ENCODE measurements at places on chromosomes 2 and 18.

GRCh38 chr18:62442391-62442790, 80.4 kb upstream of the ZCCHC2 start:
- no peak for DNase-seq

GRCh38 chr2:124560592-124561112, 535.6 kb downstream of the CNTNAP5 start:
- no peak for DNase-seq

GRCh38 chr2:96863575-96864342, 5.9 kb upstream of the ANKRD39 start:
- no peak for DNase-seq

- no peak for DNase-seq
These were observed 264.8 kb upstream of the KLHL29 start for GRCh38 chr2:23120161-23120560.

GRCh38 chr2:120631724-120632123, 103.9 kb upstream of the GLI2 start:
- DNase-seq, result no peak

DNA sequence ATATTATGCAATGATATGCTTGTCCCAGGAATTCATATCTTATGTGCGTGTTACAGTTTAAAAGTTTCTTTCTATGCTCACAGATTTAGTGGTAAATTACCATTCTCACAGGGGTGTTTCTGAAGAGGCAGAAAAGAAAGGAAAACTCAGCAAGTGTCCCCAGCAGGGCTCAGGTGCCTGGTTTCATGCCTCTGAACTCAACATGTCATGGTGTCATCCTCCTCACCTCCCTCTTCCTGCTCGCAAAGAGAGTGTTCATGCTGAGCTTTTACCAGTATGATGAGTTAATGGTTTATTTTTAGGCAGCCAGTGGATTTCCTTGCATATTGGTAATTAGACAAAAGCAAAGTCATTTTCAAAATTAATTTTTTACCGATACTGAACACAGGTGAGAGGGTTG, 492.9 kb upstream of the ZEB2 start:
- DNase-seq, result no peak

DNA sequence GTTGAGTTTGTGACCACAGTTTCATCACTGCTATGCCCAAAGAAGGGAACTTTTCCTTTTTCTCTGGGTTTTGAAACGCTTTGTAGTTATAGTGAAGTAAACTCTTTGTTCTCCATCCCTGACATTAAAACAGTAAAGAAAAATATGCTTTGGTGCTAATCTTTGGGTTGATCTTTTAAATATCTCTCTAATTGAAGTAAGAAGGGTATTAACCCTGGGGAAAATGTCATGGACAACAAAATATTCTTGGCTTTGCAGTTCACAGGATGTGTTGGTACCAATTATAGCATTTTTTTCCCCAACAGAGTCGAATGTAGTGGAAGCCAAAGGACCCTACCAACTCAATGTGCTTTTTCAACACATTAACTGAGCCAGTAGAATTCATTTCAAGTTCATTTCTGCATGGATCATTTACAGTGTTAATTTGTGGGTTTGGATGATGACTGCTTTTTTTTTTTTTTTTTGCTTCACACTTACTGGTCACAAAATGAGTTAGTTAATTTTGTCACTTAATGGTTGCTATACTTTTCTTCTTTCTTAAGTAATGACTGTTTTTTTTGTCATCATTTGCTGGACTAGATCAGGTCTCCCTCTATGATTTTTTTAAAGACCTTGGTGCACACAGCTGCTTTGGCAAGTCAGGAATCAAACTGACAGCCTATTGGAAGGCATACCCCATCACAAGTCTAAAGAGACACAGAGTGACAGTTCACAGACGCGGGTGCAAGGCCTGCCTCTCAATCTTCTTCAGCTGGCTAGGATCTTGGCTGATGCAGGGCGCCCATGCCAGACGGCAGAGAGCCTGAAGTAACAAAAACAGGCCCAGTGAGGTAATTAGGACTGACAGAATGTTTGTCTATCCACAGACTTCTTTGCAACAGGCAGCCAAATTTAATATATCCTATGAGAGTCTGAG, 98.8 kb upstream of the MMADHC start:
- no peak for DNase-seq

- no peak for DNase-seq
These were observed 62.2 kb downstream of the PTRHD1 start for GRCh38 chr2:24731040-24731439.

- DNase-seq, result no peak
These were observed 75.7 kb upstream of the RAB6C start for GRCh38 chr2:129903586-129904425.

- DNase-seq, result no peak
These were observed 41.0 kb upstream of the IGFBP5 start for GRCh38 chr2:216736326-216736725.

DNA sequence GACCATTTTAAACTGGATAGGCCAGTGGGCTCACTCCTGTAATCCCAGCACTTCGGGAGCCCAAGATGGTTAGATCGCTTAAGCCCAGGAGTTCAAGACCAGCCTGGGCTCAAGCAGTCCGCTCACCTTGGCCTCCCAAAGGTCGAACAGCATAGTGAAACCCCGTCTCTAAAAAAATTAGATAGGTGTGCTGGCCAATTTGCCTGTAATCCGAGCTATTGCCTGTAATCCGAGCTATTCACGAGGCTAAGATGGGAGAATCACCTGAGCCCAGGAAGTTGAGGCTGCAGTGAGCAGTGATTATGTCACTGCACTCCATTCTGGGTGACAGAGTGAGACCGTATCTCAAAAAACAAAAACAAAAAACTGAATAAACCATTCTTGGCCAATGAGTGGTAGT, 52.6 kb upstream of the EMILIN2 start:
- DNase-seq, result no peak

- no peak for DNase-seq
These were observed 881.6 kb upstream of the PIK3C3 start for GRCh38 chr18:41073372-41073954.

- no peak for DNase-seq
These were observed 32.5 kb downstream of the DPP4 start for GRCh38 chr2:162041485-162041884.

GRCh38 chr2:177810906-177811305, 261.7 kb downstream of the PDE11A start:
- no peak for DNase-seq

GRCh38 chr2:151638191-151638933, 95.9 kb downstream of the NEB start:
- no peak for DNase-seq

GRCh38 chr2:31016648-31017047, 121.6 kb downstream of the GALNT14 start:
- DNase-seq, result no peak

- DNase-seq, result no peak
These were observed 168.7 kb upstream of the SIX3 start for GRCh38 chr2:44772669-44773378.

All from HL-60 (cell line).